ENCODE measurements at places on chromosomes 3 and 15.

DNA sequence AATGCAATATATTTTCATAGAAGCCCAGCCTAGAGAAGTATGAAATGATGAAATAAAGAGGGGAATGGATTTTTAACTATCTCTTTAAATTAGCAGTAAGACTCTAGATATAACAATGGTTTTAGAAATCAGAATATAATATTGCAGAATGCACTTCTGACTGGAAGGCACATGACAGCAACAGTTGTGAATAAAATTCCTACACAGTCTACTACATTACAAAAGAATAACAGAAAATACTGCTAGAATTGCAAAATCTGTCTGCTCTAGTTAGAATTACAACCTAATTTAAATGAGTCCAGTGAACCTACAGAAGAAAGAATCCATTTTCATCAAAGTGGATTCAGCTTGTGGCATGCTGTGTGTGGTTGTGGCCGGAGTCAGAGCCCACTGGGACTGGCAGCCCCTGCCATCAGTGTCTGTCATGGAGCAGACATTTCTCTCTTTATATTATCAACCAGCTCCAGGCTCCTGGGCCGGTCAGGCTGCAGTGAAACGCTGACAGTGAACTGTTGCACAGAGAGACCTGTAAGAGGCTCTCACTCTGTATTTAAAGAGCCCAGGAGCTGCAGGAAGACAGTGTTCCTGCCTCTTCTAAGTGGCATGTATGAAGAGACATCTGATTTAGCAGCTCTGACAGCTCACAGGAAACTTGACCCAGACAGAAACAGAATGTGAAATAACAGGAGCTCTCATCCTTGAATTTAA is 1523.8 kb upstream of the CADM2 start:
- H3K36me3 ChIP-seq, result no peaks in the 10 kb centered on the region
- H3K4me3 ChIP-seq, result no peak overlapping the region
- DNase-seq, result no peak
- no peaks in the 10 kb centered on the region for H3K27me3 ChIP-seq
- H3K27ac ChIP-seq, result no peak overlapping the region

DNA sequence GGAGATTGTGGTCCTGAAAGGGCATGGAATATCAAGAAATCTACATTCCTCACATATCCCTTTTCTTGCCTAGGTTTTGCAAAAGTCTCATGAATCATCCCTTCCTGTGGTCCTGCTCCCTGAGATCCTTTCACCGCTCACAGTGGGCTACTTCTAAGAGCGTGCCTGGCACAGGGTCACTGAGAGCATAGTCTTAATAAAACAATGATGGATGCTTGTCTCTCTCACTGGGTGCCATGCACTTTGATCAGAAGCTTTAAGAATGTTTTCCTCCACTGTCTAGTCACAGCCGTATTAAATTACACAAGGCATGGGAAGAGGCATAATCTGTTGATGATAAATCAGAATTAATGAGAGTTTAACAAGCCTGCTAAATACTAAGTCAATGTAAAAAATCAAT is 269.7 kb upstream of the ATP10A start:
- H3K4me3 ChIP-seq, result no peak overlapping the region
- H3K4me1 ChIP-seq, result no peaks in the 10 kb centered on the region
- peaks cover 37% of the 10 kb centered on the region for H3K27me3 ChIP-seq
- DNase-seq, result no peak
- H3K27ac ChIP-seq, result no peak overlapping the region

DNA sequence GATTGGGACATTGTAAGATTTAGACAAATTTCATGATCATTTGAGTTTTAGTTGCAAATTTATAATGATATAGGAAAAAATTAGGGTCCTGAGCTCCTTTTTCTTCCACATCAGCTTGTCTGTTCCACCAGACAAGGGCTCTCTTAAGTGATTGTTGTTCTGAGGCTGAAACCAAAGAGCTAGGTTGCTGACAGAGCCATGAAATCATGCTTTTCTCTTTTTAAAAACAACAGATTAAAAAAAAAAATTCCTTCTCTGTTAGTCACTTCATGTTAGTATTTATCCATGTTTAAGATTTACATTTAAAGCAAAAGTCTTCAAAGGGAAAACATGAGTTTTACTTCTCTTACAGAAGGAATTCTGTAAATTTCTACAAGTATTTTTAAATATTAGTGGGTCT is 56.8 kb downstream of the ATP2C1 start:
- no peak for DNase-seq
- no peak overlapping the region for H3K4me3 ChIP-seq
- H3K4me1 ChIP-seq, result peaks cover 7% of the 10 kb centered on the region
- H3K27ac ChIP-seq, result peak overlapping the region; percentile 49

GRCh38 chr3:195236801-195237570 is 34.0 kb downstream of the XXYLT1 start:
- no peak for DNase-seq
- no peaks in the 10 kb centered on the region for H3K27me3 ChIP-seq
- peaks cover 2% of the 10 kb centered on the region for H3K36me3 ChIP-seq
- no peak overlapping the region for H3K27ac ChIP-seq
- peak overlapping the region; percentile 7 for H3K4me3 ChIP-seq

GRCh38 chr3:160448845-160449635 is 546 bp downstream of the TRIM59 start:
- DNase-seq, result no peak
- peak overlapping the region; percentile 95 for H3K27ac ChIP-seq
- peaks cover 2% of the 10 kb centered on the region for H3K36me3 ChIP-seq
- H3K27me3 ChIP-seq, result no peaks in the 10 kb centered on the region
- H3K4me1 ChIP-seq, result peaks cover 26% of the 10 kb centered on the region
- H3K4me3 ChIP-seq, result peak overlapping the region; percentile 100

DNA sequence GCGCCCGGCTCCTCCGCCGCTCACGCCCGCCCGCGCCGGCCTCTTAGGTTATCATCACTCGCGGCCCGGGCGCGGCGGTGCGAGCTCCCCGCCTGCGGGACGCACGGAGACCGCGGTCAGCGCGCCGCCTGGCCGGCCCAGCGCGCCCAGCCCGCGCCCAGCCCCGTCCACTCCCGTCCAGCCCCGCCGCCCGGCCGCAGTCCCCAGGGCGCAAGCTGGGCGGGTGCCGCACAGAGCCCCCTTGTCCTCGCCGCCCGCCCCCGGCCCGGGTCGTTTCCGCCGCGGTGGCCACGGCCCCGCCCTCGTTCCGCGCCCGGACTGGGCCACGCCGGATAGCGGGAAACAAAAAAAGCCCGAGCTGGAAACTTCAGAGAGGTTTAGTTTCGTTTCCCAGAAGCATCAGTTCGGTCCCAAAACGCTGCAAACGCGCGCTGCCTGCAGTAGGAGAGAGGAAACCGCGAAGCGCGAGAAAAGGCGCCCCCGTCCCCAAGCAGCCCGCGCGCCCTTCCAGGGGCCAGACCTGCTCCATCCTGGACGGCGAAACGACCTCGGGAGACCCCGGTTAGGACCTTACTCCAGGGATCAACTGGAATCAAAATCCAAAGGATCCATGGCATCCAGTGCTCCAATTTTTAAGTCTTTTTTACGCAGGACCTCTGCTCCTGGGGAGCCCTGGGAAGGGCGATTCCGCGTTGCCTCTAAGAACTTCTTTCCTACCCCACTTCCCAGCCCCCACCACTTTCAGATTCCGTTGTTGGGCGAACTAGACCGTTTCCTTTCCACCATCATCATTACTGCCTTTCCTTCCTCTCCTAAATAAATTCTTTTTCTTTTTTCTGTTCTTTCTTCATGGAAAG is at the start of gene ATP10A:
Gene ATP10A, minus strand, starts transcription at position 217 of the 857 bp plus-strand sequence. CDS start 231 bp downstream, outside the sequence.
- peaks cover 1% of the 10 kb centered on the region for H3K36me3 ChIP-seq
- peaks cover 36% of the 10 kb centered on the region for H3K4me1 ChIP-seq
- peak within 1 kb of the TSS; percentile 95 for H3K4me3 ChIP-seq
- DNase-seq, result peak; percentile 27
- peak within 1 kb of the TSS; percentile 97 for H3K27ac ChIP-seq

GRCh38 chr3:56677286-56677685 is 5.8 kb downstream of the TASOR start:
- H3K27ac ChIP-seq, result peak overlapping the region; percentile 77
- no peak overlapping the region for H3K4me3 ChIP-seq
- peaks cover 31% of the 10 kb centered on the region for H3K4me1 ChIP-seq

- peaks cover 6% of the 10 kb centered on the region for H3K4me1 ChIP-seq
- DNase-seq, result no peak
- peak overlapping the region; percentile 29 for H3K27ac ChIP-seq
- H3K4me3 ChIP-seq, result no peak overlapping the region
- peaks cover under 1% of the 10 kb centered on the region for H3K27me3 ChIP-seq
- peaks cover 2% of the 10 kb centered on the region for H3K36me3 ChIP-seq
These were observed 48.9 kb downstream of the HES1 start for GRCh38 chr3:194184801-194185200.

DNA sequence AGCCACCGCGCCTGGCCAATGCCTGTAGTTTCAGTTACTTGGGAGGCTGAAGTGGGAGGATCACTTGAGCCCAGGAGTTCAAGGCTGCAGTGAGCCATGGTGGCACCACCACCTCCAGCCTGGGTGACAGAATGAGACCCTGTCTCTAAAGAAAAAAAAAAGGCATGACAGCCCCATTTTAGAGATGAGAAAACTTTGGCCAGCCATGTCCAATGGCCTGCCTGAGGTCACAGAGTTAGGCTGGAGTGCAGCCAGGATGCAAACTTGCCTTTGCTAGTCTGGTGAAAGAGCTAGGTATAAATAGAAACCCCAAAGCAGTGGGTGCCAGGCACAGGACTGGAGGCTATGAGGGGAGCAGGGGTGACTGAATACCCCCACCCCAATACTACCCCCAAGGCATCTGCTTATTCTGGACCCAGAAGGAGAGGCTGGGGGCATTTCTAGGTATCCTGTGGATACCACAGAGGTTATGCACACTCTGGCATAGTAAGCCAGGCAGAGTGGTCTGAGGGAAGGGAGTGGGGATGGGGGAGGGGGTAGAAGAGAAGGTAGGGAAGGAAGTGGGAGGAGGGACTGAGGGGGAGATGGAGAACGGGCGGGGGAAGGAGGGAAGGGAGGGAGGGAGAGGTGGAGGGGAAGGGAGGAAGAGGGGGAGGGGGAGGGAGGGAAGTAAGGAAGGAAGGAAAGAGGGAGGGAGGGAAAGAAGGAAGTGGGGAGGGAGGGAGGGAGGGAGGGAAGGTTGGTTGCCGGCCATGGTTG is 16.2 kb upstream of the C15orf39 start:
- H3K36me3 ChIP-seq, result no peaks in the 10 kb centered on the region
- H3K27me3 ChIP-seq, result peaks cover 31% of the 10 kb centered on the region
- peaks cover 3% of the 10 kb centered on the region for H3K4me1 ChIP-seq

GRCh38 chr15:101427606-101428487 is 61.7 kb downstream of the PCSK6 start:
- no peak for DNase-seq
- no peak overlapping the region for H3K27ac ChIP-seq
- H3K27me3 ChIP-seq, result peaks cover 30% of the 10 kb centered on the region
- H3K4me3 ChIP-seq, result no peak overlapping the region
- no peaks in the 10 kb centered on the region for H3K36me3 ChIP-seq
- H3K4me1 ChIP-seq, result no peaks in the 10 kb centered on the region

- no peak overlapping the region for H3K27ac ChIP-seq
- no peaks in the 10 kb centered on the region for H3K27me3 ChIP-seq
- no peaks in the 10 kb centered on the region for H3K36me3 ChIP-seq
These were observed 736.8 kb downstream of the MCTP2 start for GRCh38 chr15:94968133-94968532.

DNA sequence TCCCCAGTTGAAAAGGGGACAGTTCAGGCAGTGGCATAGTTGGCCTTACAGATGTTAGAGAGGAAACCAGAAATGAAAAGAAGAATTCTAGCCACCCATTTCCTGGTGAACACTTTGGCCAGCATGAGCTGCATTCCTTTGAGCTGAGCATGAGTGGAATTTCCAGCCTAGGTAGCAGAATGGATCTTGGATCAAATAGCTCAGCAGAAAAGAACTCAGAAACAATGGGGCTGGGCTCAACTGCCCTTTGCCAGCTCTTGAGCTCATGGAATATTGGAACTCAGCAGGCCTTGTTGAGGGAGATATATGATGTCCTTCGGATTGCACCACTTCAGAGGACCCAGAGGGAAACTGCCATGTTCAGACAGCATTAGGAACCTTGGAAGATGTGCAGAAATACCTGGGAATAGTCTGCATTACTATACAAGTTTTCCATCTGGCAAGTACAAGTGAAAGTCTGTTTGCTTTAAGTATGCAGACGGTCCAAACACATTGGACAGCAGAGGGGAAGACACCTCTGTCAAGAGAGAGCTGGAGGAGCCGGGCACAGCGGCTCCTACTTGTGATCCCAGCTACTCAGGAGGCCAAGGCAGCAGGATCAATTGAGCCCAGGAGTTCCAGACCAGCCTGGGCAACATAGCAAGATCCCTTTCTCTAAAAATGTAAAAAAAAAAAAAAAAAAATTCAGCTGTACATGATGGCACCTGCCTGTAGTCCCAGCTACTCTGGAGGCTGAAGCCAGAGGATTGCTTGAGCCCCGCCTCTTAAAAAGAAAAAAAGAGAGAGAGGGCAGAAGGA is 3.1 kb upstream of the CDV3 start:
- DNase-seq, result no peak
- H3K36me3 ChIP-seq, result no peaks in the 10 kb centered on the region
- peaks cover 23% of the 10 kb centered on the region for H3K4me1 ChIP-seq

DNA sequence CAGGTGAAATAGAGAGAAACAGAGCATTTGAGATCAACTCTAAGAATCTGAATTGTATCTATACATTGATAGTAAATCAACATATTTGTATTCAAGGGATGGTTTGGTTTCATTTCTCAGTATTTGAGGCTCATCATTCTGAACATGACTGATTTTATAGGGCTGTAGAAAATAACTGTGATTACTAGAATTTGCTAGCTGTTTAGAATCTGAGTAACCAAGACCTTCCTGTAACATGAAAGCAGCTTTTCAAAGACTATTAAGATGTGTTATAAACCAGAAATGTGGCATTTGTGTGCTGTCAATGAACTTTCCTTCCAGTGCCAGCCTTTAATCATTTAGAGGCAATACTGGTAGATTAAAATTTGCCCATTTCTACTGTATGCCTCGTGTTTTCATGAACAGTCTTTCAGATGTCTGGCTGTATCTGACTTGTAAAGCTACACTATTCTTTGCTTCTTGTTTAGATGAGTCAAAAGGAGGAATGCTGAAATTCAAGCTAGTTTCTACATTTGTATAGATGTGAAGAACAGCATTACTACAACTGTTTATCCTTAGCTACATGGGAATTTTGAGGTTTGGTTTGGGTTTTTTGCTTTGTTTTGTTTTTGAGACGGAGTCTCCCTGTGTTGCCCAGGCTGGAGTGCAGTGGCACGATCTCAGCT is 137.3 kb upstream of the BHLHE40 start:
- peaks cover 46% of the 10 kb centered on the region for H3K4me1 ChIP-seq
- H3K27me3 ChIP-seq, result no peaks in the 10 kb centered on the region
- H3K4me3 ChIP-seq, result peak overlapping the region; percentile 70
- no peak for DNase-seq
- peaks cover 2% of the 10 kb centered on the region for H3K36me3 ChIP-seq

- H3K4me1 ChIP-seq, result peaks cover 8% of the 10 kb centered on the region
- H3K27me3 ChIP-seq, result peaks cover 4% of the 10 kb centered on the region
- no peak overlapping the region for H3K27ac ChIP-seq
- H3K4me3 ChIP-seq, result no peak overlapping the region
- no peak for DNase-seq
These were observed 44.0 kb downstream of the MFSD1 start for GRCh38 chr3:158845765-158846350.

DNA sequence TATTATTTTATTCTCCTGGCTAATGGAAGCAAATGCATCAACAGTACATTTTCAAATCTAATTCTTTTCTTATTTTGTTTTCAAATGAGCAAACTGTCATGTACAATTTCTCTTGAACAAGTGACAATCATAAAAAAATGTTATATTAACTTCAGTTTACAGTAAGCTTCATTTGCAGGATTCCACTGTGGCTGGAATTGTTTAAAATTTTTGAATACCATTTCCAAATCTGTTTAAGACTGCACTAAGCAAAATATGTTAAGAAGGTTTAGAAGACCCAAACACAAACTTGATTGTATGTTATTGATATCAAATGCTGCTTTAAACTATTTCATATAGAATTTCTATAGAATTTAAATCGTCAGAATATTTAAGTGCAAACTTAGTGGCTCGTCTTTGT is 92.8 kb downstream of the ZNF280D start:
- H3K4me1 ChIP-seq, result peaks cover 2% of the 10 kb centered on the region
- no peak for DNase-seq
- H3K27me3 ChIP-seq, result no peaks in the 10 kb centered on the region
- no peaks in the 10 kb centered on the region for H3K36me3 ChIP-seq
- no peak overlapping the region for H3K4me3 ChIP-seq

Data from T-helper 17 cell (primary cell).